ENCODE measurements at places on chromosomes 4 and X.

- no peak for DNase-seq
These were observed 220.0 kb downstream of the NWD2 start for GRCh38 chr4:37464373-37465128.

GRCh38 chr4:19729886-19730651 is 521.6 kb upstream of the SLIT2 start:
- DNase-seq = no peak

- DNase-seq = no peak
These were observed 31.4 kb upstream of the SETD7 start for GRCh38 chr4:139587446-139587845.

- DNase-seq = no peak
These were observed 23.7 kb upstream of the TLR7 start for GRCh38 chrX:12843061-12843667.

GRCh38 chrX:154661899-154662298 is 8.5 kb upstream of the CTAG2 start:
- DNase-seq = no peak

GRCh38 chr4:93157986-93158385 is 670.6 kb upstream of the ATOH1 start:
- DNase-seq = no peak

DNA sequence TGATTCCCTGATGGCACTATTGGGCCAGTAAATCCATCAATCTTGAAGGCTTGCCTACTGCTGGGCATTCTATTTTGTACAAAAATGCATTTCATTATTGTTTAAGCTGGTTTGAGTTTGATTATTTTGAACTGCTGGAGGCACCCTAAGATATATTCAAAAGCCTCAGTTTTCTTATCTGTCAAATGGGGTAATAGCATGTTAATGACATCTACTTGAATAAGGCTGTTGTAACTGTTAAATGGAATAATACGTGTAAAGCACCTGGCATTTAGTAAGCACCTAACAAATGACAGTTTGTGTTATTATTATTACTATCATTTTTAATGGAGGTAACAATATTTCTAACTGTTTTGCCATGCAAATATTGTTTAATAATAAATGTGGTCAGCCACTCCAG is 6.9 kb upstream of the SMIM43 start:
- DNase-seq = no peak

GRCh38 chrX:11447418-11447817 is 154.2 kb downstream of the AMELX start:
- no peak for DNase-seq

- no peak for DNase-seq
These were observed 270.8 kb downstream of the PTTG2 start for GRCh38 chr4:38230821-38231563.

- no peak for DNase-seq
These were observed 26.7 kb upstream of the PLAC1 start for GRCh38 chrX:134684956-134685355.

DNA sequence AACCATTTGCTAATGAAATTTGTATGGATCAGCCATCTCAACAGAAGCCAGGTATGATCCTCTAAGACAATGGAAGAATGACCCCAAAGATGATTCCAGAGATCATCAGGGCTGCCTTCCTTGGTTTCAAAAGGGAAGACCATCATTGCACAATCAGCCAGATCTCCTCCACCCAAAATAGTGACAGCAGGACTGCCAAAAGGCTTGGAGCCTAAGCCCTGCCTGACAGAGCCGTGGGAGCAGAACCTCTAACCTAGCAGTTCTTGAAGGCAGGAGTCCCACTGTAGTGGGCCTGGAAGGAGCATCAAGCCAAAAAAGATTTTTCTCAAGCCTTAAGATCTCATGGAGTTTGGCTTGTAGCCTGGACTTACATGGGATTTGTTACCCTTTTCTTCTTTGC is 226.0 kb downstream of the RASL11B start:
- no peak for DNase-seq

DNA sequence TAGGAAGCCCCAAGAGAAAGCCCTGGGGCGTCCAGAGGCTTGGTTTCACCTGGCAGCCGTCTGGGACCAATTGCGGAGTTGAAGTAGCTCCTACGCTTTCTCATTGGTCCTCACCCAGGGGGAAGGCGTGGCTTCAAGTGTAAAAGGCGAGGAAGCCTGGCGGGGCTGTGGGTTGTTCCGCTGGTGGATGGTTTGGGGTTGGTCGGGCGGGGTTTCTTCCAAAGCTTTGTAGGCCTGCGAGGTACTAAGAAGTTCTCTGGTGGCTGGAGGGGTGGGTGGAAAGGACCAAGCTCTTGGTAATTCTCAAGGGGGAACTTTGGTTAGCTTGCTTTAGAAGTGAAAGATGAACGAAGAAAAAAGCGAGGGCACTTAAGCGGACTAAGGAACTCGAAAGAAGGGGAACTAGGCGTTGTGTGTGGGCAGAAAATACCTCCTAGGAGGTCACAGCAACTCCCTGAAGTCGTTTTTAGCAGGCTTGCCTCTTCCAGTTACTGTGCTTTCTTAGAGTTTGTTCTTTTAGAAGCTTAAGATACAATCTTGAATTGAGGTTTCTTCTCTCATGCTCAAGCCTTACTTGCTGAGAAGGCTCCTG is 36.6 kb downstream of the CCNG2 start:
- no peak for DNase-seq

DNA sequence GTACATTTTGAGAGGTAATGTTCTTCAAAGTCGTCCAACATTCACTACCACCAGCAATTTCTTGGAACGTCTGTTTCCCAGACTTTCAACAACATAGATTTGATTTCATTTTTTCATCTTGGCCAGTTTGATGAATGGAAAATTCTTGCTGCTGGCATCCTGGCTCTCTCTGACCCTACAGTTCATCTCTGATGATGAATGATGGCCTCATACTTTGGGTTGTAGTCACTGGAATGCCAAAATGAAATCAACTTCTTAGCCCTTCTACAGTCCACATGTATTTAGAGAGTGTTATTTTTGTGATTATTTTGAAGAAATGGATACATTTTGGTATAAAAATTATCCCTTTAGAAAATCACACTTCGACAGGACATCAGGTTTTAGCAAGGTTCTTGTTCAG is 8.8 kb downstream of the CHST7 start:
- no peak for DNase-seq

DNA sequence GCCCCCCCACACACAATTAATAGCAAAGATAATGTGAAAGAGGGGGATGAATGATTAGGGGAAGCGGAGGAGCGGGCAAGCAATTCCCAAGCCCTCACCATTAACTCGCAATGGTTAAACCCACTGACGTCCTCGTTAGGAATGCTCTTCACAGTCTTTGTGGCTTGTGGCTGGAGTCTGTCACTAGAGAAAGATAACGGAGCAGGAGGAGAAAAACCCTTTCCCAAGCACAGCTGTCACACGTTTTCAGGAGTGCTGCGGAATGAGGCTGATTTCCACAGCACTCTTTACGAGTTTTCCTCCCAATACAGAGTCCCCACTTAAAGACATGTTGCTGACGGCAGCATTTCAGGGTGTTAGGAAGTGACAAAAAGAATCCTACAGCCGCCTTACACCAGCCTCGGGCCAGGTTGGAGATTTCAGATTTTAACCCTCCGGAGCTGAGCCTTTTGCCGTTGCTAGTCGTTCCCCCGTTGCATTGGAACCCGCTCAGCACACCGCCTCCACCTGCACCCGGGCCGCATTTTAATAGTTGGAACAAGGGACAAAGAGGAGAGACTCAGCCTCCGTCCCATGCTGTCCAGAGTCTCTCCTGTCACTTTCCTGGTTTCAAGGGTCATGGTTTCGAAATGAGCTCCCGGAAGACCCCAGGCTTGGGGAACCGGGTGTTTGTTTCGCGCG is 92.2 kb downstream of the GEMIN8 start:
- DNase-seq = no peak

GRCh38 chr4:16082041-16082425 is 1.8 kb downstream of the PROM1 start:
- no peak for DNase-seq

DNA sequence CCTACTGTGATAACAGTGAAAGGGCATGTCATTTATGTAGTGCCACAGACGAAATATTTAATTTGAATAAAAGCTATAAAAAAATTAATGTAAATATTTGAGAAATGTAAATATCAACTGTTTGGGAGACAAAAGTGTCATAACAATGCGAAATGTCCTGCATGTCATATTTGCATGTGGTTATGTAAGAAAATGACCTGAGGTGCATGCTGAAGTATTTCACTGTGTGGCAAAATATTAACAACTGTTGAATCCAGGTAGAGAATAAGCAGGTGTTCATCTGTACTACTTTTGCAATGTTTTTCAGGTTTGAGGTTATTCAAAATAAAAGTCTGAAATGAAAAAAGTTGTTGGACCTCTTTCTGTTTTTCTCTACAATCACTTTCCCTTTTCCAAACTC is 30.9 kb downstream of the PROM1 start:
- DNase-seq = no peak

- DNase-seq = no peak
These were observed 477.6 kb downstream of the PACRGL start for GRCh38 chr4:21177871-21178270.

GRCh38 chr4:188660796-188661195 is 521.6 kb downstream of the TRIML1 start:
- peak; percentile 8 for DNase-seq

DNA sequence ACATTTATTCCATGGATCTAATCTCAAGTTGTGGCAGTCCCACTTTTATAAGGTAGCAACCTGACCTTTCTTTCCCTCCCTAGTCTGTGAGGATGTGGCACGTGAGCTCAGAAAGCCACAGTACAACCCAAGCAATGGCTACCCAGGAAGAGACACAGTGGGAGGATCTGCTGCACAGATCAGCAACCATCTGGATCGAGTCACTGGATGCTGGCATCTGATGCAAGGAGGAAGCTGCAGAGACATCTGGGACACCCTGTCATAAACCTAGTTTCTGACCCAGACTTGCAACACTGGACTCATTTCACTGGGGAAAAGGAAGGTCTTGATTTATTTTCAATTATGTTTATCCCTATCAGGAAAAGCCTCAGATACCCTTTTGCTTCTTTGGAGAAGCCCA is 327.1 kb downstream of the PAPSS1 start:
- DNase-seq = no peak

DNA sequence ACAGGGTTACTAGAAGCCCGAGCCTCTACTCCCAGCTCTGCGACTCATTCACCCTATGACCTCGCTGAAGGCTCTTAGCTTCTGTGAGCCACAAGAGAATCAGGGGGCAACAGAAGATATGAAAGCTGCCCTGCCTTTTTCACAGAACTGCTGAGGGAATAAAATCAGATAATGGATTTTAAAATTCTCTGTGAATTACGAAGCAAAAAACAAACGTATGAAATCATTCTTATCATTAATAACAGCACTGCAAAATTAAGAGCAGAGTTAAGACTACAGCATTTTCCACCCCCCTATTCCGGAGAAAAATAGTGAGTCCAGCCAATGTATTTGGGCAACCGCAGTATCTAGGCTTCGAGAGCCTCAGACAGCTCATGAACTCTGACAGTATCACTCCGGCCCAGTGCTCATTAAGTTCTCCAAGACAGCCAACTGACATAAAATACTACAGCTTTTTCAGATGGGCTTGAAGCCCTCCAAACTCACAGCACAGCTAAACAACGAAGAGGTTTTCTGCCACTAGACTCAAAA is 33.4 kb downstream of the AFAP1 start:
- no peak for DNase-seq

DNA sequence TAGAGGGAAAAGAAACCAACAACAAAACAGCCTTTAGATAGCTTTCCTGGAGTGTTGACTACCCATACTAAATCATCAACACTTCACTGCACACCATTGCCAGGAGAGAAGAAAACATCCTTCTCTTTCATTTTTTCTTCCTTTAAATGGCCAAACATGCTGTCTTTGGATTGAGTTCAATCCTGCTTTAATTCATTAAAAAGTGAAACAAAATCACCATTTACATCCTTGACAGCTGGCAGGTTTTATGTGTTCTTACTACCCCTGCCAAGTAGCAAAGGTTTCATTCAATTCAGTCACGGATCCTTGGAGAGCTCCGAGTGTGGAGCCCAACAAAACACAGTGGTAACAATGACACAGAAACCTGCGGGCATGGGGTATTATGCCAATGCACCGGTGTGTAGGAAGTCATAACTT is 568.3 kb downstream of the ANKRD50 start:
- no peak for DNase-seq

- no peak for DNase-seq
These were observed 58.1 kb upstream of the HOPX start for GRCh38 chr4:56739066-56739777.

All from neural crest cell (in vitro differentiated cells).